Activated T-cell treated with anti-CD3 and anti-CD28 coated beads for 4 hours (primary cell): ENCODE measurements at places on chromosomes 2 and 18.

- no peak for DNase-seq
Measured at GRCh38 chr2:71063216-71063615, 5.2 kb upstream of the NAGK start.

DNA sequence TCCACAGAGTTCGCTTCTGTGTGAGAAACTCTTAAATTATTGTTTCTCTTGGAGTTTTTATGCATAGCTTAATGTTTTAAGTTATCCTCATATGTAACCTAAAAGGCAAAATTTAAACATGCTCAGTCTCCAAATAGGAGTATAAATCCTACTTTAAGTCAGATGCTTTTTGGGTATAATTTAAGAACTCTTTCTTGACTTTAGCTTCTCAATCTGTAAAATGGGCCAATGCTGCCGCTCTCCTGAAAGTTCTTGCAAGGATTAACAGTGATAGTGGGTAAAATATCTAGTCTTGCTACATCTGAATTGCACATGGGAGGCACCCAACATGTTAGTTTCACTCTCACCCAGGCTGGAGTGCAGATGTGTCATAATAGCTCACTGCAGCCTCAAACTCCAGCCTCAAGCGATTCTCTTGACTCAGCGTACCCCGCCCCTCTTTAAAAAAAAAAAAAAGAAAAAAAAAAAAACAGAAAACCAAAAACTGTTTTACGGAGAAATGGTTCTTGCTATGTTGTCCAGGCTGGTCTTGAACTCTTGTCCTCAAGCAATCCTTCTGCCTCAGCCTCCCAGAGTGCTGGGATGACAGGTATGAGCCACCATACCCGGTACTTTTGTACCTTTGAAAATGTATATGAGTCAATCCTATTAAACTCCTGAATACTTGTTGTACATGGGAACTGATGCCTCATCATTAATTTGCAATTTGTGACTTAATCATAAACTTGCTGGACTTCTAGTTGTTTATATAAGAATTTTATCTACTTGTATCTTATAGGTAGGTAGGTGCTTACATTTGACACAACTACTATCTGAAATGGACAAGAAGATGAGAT lies 1.8 kb downstream of the FBXO48 start:
- DNase-seq: no peak

DNA sequence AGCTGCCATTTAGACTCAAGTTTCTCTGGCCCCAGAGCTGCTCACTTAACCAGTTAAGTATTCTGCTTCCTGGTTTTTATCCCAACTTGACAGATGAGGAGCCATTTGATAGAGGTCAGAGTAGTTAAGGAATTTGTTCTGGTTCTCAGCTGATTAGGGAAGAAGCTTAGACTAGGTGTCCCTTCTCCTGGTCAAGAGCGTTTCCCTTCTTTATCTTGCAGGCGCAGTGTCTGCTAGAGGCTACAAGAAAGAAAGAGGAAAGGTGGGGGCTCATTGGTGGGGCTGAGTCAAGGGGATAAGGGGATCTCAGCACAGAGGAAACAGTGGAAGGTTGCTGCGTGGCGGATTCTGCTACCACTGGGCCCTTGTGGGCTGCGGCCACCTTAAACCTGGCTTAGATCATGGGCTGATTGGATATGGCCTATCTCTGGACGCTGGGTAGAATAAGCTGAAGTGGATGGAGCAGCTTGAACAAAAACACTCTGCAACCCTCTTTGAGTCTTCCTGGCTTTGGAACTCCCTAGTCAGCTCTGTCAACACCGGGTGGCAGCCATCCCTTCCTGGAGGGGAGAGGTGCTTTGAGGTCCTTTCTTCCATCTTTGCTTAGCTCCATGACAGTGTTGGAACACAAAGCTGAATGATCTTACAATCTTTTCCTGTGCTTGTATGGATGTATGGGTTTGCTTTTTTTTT lies 70.8 kb downstream of the QPCT start:
- no peak for DNase-seq

DNA sequence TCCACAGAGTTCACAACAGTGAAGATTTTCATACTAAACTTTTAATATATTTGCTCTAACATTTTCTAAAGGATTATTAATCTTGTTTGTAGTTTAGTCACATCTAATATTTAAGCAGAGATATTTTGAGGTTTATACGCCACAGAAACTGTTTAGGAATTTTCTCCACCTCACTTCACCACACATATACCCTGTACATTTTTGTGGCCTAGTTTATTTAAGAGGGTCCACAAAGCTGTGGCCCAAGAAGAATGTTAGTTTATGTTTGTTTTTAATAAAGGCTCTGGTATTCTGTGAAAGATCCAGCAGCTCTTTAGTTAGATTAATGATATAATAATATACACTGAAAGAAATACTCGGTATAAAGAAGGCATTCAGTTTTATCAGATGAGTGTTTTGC lies 132.7 kb upstream of the TTC27 start:
- DNase-seq: no peak

DNA sequence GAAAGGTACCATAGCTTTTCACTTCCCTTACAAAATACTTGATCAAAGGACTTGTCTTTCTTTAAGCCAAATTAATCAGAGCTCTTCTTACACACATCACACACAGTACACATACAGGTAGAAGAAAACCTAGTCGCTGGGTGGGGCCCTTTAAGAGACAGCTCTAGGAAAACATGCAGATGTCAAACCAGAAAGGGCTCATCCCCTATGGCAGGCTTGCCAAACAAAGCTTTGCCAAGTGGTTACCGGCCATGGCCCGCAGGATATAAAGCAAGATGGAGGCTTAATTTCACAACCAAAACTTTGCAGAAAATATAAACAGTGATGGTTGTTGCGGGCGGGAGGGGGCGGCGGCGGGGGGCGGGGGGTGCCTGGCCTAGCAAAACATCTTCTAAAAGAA lies 2156.0 kb upstream of the PIK3C3 start:
- no peak for DNase-seq

DNA sequence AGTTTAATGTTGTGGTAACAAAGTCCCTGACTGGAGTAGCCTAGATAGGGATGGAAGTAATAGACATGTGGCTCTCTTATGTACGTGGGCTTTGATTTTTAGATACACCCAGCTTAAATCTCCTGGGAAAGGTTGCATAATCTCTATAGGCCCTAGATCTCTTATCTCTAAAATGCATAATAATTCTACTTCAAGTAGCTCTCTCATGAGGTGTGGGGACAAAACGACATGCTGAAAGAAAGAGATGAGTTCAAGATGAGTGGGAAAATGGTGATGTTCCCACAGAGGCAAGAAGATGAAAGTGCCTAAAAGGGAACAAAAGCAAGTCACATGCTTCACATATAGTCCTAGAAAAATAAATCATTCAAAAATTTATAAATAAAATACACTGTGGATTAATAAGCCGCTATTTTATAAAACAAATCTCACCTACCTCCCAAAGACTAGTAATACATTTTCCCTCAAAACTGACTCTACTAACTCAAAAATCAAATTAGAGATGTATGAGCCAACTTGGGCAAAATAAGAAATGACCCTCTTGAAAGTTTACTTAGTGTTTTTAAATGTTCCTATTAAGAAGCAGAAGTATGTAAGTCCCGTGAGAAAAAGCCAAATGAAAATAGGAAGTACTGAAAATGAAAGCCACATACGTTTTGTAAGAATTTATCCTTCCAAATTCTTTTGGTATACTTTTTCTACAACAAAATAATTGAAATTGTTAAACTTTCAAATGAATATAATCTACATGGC lies 148.2 kb upstream of the ITGA4 start:
- no peak for DNase-seq

DNA sequence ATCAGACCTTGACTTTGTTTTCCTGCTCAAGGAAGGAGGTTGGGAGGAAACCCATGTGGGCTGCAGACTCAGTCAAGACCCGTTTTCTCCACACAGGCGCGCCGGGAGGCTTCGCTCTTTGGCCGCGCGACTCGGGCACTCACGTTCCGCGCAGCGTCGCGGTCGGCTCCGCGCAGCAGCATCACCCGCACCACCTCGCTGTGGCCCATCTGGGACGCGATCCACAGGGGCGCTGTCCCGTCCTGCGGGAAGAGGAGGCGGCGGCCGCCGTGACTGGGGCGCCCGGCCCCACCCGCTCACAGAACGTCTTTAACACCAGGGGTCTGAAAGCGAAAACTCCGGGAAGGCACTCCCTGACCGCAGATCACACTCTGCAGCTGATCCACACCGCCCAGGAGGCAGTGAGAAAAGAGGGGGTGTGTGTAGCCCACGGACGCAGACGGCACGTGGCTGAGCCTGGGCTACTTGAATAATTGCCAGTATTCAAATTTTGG lies 33.1 kb upstream of the NPC1 start:
- no peak for DNase-seq

GRCh38 chr18:77634494-77634893 lies 384.8 kb downstream of the GALR1 start:
- no peak for DNase-seq

GRCh38 chr2:240520974-240521350 lies 36.8 kb downstream of the ANKMY1 start:
- no peak for DNase-seq

GRCh38 chr2:190965580-190966222 lies 48.3 kb downstream of the STAT1 start:
- DNase-seq: no peak

DNA sequence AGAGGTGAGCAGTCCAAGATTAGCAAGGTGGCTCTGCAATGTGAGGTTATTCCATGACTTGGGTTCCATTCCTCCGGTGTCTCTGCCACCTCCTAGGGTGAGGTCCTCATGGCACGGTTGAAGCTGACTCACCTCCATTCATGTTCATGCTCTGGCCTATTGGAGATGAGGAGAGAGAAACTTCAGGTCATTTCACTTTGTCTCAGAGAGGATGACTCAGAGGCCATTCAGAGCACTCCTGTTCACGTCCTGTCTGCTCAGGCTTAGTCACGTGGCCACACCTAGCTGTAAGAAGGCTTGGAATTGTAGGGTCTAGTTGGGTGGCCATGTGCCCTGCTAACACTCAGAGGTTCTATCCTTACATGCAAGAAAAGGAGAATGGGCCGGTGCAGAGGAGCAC lies 67.5 kb upstream of the MBOAT2 start:
- DNase-seq: no peak

DNA sequence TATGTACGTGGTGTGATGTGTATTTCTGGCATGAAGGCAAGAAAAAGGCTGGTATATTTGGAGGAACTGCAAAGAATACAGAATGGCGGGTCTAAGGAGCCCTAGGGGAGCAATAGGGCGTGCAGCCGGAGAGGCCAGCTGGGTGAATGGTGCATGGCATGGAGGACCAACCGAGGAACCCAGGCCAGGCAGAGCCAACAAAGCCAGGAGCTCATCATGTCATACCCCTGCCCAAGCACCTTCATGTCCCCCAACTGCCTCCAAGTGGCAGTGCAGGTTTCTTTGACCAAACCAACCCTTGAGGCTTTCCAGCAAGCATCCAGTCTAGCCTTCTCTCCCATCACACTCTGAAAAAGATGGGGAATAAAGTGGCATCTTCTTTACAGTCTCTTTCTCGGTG lies 8.9 kb upstream of the KCNK3 start:
- no peak for DNase-seq

DNA sequence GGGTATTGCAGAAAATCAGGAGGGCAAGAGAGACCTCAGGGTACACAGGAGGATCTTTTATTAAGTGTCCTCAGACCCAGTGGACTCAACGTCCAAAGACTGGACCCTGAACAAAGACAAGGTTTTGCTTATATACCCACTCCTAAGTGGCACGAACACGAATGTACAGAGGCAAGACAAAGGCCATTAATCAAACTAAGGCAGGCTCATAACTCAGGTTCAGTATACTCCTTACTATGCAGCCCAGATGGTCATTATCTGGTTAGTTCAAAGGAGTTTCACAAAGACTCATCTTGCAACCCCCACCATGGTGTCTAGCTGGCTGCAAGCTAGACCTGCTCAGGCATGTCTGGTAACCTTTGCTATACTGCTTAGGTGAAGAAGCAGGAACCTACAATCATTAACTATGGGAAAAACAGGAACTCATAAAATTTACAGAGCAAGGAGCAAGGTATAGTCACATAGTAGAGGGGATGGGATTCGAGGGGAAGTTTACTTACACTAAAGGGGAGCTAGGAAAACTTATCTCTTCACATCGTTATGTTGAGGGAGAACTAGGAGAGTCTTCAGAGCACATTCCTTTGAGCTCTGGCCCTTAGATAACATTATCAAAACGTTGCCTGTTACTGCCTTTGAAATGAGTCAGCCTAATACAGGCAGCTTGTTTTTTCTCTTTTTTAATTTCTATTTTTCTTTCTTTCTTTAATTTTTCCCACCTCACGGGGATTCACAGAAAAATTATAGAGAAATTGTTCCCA lies 33.9 kb downstream of the SLC4A3 start:
- DNase-seq: no peak

DNA sequence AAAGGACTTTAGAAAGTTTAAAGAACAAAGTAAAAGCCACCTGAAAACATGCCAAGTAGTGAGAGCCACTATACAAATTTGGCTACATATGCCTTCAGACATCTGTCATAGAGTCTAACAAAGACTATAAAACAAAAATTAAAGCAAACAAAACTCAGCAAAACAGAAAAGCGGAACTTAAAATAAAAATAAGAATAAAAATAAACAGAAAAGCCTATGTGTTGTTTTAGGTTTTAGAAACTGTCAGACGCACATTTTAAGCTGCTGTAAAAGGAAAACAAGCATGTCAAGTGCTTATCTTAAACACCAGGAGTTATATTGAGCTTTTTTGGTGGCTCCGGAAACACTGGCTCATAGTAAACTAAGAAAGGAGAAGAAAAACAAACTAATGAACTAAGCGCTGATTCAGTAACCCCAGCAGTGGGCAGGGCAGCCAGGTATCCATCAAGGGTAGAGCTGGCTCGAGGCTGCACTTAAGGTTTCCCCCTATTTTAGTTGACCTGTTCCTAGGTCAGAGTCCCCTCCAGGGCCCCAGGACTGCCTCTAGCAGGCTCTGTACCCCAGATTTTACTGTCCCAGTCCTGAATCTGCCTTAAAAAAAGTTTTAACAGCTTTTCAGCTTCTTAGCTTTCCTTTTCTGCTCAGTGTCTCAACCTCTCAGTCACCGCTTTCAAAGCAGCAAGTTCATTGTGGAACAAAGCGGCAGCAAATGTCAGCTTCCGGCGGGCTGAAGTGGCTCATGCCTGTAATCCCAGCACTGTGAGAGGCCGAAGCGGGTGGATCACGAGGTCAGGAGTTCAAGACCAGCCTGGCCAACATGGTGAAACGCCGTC lies 15.4 kb upstream of the RMC1 start:
- DNase-seq: peak; percentile 18

GRCh38 chr2:144996225-144996795 lies 476.4 kb upstream of the ZEB2 start:
- no peak for DNase-seq

GRCh38 chr2:168120730-168121129 lies 126.7 kb downstream of the STK39 start:
- no peak for DNase-seq

DNA sequence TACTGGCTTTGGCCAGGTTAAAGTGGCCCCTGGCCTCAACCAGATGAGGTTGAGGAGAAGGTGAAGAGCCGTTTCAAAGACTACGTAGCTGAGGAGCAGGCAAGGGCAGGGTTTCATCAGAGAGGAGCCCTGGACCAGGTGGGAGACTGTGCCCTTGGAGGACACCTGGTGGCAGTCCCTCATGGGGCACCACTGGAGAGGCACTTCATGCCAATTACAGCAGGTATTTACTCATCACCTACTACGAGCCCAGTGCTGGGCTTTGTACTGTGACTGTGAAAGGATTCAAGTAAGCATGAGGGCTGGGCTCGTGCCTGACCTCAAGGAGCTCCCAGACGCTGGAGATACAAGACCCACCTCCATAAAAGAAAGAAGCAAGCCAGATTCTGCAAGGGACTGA lies 37.6 kb downstream of the SMAD7 start:
- peak; percentile 38 for DNase-seq

- no peak for DNase-seq
Measured at GRCh38 chr2:109322111-109322510, 193.1 kb downstream of the SH3RF3 start.
